COR-L47 (cell line): ENCODE measurements at places on chromosomes 7 and 10.
A peak's percentile ranks its signal among the peaks of the same experiment; 100 is the strongest.

GRCh38 chr10:78604721-78605120 is 464.0 kb upstream of the ZMIZ1 start:
- DNase-seq, result no peak

DNA sequence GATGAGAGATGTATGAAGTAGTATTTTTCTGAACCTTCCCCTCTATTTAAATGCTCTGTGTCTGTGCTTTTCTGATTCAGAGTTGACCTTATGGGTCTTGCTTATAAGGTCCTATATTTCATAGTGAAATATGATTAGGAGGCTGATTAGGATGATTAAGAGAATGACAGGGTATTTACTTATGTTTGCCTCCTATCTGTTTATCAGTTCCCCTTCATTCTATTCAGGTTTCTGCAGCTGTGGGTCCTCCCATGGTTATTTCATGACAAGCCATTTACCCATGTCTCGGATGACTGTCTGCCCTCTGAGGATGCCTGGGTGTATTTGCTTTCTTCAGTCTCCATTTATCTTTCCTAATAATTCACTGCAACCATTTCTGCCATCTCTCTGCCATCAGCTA is 16.9 kb downstream of the RPA3 start:
- DNase-seq, result no peak

DNA sequence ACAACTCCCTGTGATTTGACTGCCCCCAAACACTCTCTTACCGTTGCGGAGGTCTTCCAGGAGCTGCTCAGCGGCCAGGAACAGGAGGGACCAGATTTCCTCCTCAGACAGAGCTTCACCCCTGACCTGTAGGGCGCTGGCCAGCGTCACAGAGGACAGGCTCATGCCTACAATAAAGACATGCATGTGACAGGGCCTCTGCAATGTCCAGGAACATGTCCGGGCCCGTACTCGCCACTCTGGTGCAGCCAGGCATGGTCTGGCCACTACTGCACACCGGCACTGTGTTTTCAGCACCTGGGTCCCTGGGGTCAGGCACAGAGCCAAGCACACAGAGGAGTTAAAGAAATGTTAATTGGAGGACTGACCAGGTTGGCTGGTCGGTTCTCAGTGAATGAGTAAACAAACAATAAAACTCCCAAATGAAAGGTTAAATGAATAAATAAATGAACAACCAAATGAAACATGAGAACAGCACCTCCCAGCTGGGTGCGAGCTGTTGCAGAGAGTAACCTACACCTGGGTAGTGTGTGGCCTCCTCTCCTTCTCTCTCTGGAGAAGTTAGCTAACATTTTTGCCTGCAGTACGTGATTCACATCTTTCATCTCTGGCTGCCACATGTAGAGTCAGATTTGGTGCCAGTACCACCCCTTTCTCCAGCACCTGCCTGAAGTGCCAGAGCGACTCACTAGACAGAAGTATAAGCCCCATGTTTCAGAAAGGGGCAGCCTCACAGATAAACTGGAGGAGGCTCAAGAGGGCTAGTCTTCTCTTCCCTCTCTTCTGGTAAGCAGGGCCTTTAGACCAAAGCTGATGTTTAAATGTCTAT is 22.8 kb downstream of the FRMPD2 start:
- peak; percentile 3 for DNase-seq

DNA sequence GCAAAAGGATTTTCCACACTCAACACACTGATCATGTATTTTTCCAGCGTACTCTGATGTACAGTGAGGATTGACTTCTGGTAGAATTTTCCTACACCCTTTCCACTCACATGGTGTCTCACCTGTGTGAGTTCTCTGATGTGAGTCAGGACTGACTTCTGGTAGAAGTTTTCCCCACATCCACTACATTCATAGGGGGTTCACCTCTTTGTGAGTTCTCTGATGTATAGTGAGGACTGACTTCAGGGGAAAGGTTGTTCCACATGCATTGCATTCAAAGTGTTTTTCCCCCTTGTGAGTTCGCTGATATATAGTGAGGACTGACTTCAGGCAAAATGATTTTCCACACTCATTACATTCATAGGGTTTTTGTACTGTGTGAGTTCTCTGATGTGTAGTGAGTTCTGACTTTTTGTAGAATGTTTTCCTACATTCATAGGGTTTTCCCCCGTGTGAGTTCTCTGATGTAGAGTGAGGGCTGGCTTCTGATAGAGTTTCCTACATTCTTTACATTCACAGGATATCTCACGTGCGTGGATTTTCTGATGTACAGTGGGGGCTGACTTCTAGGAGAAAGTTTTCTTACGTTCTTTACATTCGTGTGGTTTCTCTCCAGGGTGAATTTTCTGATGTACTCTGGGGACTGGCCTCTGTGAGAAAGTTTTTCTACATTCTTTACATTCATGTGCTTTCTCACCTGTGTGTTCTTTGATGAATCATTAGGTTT is 146.5 kb downstream of the GLRX3 start:
- DNase-seq, result no peak

DNA sequence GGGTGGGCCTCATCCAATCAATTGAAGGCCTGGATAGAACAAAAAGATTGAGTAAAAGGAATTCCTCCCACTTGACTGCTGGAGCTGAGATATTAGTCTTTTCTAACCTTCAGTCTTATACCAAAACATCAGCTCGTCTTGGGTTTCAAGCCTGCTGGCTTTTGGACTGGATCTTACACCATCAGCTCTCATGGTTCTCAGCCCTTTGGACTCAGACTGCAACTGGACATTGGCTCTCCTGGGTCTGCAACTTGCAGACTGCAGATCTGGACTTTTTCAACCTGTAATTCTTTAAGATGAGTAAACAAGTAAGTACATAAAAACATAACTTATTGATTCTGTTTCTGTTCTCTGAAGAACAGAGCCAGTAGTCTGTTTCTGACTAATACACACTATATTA is 73.7 kb downstream of the PPP1R3C start:
- no peak for DNase-seq

DNA sequence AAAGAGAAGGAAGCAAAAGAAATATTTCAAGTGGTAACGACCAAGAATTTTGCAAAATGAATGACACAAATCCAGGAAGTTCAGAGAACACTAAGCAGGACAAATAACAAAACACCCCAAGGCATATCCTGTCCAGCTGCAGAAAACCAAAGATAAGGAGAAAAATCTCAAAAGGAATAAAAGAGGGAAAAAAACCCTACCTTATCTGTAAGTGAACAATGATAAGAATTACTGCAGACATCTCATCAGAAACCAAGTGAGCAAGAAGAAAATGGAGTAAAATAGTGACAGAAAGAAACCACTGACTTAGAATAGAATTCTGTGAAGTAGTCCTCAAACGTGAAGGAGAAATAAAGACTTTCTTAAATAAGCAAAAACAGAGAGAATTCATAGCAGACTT is 21.8 kb downstream of the CARD11 start:
- no peak for DNase-seq

DNA sequence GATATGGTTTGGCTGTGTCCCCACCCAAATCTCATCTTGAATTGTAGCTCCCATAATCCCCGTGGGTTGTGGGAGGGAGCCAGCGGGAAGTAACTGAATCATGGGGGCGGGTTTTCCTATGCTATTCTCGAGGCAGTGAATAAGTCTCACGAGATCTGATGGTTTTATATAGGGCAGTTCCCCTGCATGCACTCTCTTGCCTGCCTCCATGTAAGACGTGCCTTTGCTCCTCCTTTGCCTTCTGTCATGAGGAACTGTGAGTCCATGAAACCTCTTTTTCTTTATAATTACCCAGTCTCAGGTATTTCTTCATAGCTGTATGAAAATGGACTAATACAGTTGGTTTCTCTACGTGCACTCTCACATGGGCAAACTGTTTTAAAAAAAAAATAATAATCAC is 207.7 kb downstream of the SLC25A13 start:
- no peak for DNase-seq

DNA sequence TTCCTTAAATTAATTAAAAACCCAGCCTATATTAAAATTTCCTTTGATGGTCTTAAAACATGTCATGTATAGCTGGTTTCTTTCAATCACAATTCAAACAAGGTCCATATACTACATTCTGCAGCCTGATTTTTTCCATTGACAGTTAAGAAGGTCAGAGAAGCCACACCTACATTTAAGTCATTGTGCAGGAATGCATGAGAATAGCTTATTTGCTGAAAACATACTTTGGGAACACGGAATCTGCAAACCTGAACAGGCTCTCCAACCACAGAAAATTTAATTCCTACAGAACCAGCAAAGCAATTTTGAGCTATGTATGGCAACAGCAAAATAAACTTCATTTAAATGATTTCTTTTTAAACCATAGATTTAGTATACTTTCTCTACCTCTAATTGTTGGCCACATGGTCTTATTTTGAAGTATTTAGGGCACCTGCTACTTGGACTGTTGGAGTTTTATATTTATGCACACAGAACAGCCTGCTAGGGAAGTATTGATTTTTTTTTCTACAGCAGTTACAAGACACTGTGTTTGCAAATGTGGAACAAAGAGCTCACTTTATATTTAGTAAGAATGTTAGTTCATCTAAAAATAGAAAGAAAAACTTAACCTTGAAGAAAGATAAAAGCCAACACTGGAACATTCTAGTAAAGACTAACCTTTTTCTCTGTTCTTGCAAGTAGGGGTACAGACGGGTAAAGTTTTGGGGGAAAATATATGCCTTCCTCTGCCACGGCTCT is 240.9 kb upstream of the IMMP2L start:
- DNase-seq, result no peak

GRCh38 chr7:81013083-81013817 is 94.4 kb upstream of the SEMA3C start:
- no peak for DNase-seq

- no peak for DNase-seq
These were observed 36.9 kb downstream of the TNPO3 start for GRCh38 chr7:129017933-129018538.

GRCh38 chr10:118808601-118809356 is 54.0 kb upstream of the CACUL1 start:
- DNase-seq, result no peak

DNA sequence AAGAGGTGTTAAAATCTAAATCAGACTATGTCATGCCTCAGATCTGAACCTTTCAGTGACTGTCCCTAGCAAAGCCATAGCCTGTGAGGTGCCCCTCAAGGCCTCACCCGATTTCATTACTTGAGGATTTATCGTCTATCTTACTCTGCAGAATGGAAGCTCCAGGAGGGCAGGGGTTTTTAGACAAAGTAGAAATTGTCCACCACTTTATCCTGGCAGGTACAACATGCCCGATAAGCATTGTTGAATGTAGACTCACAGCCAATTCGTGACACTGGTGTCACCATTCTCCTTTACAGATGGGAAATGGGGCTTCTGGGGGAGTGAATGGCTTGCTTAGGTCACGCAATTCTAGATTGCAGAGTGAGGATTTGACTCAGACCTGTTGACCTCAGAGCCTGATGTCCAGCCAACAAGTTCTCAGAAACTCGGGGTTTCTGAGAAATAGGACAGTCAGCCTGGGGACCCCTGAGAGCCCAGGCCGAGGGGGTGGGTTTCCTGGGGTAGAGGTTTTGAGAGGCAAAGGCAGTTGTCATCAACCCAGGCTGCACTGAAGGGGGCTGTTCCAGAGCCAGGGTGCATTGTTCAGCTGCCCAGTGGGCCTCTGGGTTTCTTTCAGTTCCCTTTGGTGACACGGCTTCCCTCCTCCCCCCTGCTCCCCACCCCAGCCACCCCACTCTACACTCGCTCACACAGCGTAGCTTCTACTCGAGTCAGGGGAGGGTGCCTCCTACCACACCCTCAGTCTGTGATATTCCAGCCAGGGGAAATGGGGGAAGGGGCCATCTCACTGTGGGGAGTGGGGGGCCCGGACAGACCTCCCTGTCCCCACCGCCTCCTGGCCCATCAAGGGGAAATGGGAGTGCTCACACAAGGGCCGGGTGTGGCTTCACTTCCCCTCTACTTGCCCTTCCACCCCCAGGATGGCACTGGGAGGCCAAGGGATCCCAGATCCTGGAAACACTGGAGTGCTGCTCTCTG is 3.1 kb upstream of the IRF5 start:
- no peak for DNase-seq

GRCh38 chr7:30771880-30772425 is 736 bp downstream of the MINDY4 start:
- DNase-seq, result no peak

DNA sequence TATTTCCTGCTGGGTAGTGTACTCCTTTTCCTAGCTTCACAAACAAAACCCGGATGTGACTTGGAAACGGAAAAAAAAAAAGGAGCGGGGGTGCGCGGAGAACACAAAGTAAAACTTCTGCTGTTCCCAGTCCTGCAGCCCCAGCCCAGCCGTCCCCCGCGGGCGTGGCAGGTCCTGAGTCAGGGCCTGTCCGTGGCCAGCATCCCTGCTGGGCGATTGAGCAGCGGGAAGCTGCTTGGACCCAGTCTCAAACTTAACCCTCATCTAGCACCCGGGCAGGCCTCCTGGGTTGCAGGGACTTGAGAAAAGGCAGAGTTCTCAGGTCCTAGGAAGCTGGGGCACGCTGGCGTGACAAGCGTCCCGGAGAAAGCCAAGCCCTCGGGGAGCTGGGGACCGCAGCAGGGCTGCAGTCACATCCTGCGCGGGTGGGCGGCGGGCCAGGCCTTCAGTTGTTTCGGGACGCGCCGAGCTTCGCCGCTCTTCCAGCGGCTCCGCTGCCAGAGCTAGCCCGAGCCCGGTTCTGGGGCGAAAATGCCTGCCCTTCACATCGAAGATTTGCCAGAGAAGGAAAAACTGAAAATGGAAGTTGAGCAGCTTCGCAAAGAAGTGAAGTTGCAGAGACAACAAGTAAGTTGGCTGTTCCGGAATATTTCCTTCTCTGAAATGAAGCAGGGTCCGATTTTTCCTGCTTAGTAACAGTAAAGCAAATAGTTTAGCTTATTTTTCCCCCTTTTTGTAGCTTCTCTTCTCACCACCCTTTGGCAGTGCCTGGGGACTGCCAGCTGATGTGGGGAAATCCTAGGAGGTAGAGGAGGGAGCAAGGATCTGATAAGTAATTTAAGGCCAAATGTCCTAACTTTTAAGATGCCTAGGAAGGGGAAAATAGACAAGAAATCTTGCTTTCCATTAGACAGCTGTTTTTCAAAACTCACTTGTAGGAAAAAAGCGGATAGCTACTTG is at the start of gene GNG11:
TSS of gene GNG11 (plus strand) at position 129 of the 960 bp plus-strand sequence. CDS start at position 532, 403 bp downstream.
- no peak for DNase-seq

DNA sequence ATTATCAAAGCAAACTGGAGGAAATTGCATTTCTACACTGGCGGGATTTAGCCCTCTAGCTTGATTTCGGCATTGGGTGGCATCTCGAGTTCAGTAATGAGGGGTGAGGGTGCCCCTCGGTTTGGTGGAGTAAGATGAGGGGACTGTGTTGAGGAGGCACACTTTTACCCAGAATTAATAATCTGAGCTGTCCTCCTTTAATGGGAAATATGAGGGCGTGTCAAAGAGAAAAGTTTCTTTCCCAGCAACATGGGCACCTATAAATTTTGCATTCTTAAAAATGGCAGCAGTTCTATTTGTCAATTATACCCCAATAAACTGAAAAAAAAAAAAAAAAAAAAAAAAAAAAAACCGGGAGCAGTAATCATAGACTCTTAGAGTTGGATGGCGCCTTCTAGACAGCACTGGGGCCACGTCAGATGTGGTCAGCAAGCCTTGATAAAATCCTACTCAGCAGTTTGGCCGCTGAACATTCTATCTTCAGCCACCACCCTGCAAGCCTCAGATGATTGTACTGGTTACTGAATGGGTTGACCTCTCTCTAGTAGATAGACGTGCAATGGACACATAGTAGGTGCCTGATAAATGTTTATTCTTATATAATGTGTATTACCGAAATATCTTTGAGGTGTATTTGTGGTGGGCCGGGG is 931 bp downstream of the PAPSS2 start:
- DNase-seq, result no peak
